H7 (cell line): ENCODE measurements at places on chromosomes 3 and 15. TPM values are rescaled to one million over a fixed set of nuclear protein-coding genes. Genes with fewer than 3 reads are reported as not detected.

GRCh38 chr3:13332158-13332557 lies 88.0 kb downstream of the NUP210 start:
- DNase-seq, result no peak

The SLC6A20 gene
- total RNA-seq, result 0.10 and 0.37 TPM in 2 replicates

- no peak for DNase-seq
These were observed 264.0 kb downstream of the KLF13 start for GRCh38 chr15:31590609-31591008.

DNA sequence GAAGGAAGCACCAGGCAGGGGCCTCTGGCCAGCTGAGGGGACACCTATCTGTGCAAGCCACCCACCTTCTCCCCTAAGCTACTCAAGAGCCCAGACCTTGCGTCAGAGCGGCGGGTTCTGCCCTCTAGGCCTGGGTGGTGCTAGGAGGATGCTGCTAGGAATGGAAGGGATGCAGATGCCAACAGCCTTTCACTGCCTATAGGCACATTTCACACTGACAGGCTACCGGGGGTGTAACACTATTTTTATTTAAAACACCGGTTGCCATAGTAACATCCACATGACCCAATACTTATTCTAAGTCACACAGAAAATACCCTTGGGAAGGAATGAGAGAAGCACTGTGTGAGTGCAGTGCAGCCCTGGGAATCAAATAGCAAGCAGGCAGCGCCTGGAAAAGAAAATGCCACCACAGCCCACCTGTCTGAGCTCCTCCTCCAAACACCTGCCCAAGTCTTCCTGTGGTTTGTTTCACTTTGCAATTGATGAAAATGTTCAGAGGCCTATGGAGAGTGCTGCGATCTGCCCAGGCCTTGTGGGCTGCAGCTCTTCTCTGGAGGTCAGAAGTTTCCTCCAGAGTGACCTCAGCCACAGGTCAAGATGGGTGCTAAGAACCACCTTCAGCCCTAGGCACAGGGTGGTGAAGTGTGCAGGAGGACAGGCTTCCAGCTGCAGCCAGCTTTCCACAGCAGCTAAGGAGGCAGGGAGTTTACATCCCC lies 113.5 kb upstream of the TOPAZ1 start:
- DNase-seq, result peak; percentile 38
